ENCODE measurements at places on chromosomes 13 and 19.

GRCh38 chr13:100895651-100896050 lies 221.1 kb upstream of the TMTC4 start:
- no peak for DNase-seq

- no peak for DNase-seq
These were observed 1082.6 kb downstream of the EFNB2 start for GRCh38 chr13:105452895-105453294.

DNA sequence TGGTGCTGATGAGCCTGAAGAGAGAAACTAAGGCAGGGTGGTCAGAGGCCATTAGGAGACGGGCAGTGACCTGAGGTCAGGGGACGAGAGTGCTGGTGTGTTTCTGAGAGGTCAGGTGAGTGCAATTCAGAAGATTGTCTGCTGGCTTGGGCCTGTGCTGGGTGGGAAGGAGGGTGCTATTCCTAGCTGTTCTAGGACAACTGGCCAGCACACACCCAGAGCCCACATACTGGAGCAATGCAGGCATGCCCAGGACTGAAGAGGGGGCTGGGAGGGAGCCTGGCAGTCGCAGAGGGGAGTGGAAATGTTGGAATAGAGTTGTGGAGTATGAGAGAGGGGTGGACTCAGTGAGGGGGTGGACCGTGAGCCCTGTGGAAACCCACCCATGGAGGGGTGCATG lies 16.5 kb downstream of the ARHGEF7 start:
- no peak for DNase-seq

DNA sequence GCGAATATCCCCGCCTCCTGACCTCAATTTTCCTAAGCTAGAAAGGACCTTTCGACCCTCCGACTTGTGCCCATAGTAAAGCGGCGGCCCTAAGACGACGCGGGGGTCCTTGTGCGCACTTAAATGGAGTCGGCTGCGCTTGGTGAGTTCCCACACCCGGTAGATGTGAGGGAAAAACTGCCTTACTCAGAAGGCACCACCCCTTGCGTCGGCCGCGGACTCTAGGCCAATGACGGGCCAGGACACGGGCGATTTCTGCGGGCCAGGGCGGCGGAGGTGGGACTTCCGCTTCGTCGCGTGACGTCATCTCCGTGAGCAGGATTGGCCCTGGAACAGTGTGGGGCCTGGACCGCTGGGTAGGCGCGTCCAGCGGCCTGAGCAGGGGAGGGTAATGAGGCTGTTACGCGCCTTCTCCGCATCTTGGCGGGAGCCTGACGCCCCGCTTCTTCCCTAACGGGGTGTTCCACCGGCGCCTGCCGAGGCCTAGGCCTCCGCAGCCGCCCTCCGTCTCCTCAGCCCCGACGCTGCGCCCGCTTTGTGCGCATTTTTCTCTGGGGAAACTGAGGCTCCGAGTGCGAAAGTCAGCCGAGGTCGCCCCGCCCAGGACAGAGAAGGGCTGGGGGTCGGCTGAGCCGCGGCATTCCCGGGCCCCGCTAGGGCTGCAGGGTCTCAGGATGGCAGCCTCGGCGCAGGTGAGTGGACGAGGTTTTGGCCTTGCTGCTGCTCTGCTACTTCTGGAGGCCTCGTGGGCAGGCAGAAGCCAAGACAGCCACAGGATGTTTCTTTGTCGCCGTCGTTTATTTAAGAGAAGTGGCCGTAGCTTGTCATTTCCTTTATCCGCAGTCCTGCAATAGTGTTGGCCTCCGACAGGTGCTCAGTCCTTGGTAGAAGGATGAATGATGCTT lies at the start of gene ZNF543:
Gene ZNF543, plus strand, starts transcription at position 293 of the 905 bp plus-strand sequence. Its CDS starts 382 bp downstream, at position 675.
- DNase-seq = peak; percentile 49

GRCh38 chr19:38669552-38669951 lies 22.1 kb downstream of the ACTN4 start:
- DNase-seq = no peak

DNA sequence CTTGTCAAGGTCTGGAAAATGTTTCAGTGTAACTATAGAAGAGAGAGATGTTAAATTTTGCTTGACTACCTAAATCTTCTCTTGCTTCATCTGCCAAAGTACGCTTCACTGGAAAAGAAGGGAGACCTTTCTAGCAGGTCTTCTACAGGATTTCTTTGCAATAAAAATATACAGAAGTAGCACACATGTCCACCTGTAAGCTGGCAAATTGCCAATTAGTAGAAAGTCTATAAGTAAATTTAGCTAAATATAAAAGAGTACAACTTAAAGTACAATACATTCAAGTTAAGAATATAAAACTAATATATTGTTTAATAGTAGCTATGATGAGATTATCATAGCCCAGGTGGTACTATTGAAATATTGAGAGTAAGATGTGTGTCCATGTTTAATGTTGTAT lies 128.5 kb upstream of the EDNRB start:
- no peak for DNase-seq

DNA sequence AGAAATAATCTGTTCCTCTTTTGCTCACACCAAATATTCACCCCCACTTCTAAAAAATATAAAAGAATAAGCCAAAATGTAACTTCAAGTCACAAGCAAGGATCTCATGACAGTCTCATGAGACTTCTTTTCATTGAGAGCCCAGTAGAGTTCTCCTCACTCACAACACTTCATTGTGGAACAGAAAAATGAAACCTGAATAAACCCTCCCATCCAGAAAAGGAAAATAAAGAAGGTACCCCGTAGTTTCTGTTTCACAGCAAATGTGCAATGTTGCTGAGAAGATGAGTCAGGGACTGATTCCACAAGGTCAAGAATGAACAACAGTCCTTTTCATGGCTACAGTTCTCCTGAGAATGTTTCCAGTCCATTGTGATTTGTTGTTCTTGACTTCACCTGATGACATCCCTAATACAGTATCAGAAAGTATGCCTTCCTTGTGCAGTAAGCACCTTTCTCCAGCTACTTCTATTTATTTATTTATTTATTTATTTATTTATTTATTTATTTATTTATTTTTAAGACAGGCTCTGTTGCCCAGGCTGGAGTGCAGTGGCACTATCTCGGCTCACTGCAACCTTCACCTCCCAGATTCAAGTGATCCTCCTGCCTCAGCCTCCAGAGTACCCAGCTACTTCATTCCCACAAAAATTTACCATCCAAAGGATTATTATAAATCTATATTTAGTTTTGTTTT lies 6.4 kb upstream of the ZNF841 start:
- no peak for DNase-seq
